Fibroblast of lung (primary cell): ENCODE measurements at places on chromosomes 7 and 10.

- no peak for DNase-seq
Observed at GRCh38 chr7:149175150-149175549, 20.2 kb upstream of the ZNF282 start.

DNA sequence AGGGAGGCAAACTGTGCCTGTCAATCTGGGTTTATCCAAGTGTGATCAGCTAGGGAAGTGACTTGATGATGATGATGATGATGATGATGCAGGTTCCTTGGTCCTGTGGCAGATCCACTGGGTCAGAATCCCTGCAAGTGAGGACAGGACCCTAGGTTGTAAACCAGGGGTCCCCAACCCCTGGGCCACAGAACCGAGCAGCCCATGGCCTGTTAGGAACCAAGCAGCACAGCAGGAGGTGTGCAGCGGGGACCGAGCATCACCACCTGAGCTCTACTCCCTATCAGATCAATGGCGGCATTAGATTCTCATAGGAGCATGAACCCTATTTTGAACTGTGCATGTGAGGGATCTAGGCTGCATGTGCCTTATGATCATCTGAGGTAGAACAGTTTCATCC lies 144.7 kb upstream of the PDE1C start:
- no peak for DNase-seq

DNA sequence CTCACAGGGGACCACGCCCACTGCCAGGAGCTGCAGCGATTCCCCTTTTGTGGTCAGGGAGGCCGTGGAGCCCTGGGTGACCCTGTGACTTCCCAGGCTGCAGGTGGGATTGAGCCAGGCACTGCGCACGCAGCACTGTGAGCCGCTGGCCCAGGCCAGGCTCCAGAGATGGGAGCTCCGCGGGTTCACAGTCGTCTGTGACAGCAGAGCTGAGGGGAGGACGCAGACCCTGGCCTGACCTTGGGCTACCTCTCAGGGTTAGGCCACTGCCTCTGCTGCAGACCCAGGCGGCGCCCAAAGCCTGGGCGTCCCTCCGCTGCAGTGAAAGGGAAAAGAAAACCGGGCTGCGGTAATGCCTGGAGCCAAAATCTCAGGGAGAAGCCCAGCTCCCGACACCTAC lies 107.5 kb upstream of the GPR26 start:
- no peak for DNase-seq

GRCh38 chr10:85531706-85532105 lies 834.9 kb downstream of the GRID1 start:
- no peak for DNase-seq

DNA sequence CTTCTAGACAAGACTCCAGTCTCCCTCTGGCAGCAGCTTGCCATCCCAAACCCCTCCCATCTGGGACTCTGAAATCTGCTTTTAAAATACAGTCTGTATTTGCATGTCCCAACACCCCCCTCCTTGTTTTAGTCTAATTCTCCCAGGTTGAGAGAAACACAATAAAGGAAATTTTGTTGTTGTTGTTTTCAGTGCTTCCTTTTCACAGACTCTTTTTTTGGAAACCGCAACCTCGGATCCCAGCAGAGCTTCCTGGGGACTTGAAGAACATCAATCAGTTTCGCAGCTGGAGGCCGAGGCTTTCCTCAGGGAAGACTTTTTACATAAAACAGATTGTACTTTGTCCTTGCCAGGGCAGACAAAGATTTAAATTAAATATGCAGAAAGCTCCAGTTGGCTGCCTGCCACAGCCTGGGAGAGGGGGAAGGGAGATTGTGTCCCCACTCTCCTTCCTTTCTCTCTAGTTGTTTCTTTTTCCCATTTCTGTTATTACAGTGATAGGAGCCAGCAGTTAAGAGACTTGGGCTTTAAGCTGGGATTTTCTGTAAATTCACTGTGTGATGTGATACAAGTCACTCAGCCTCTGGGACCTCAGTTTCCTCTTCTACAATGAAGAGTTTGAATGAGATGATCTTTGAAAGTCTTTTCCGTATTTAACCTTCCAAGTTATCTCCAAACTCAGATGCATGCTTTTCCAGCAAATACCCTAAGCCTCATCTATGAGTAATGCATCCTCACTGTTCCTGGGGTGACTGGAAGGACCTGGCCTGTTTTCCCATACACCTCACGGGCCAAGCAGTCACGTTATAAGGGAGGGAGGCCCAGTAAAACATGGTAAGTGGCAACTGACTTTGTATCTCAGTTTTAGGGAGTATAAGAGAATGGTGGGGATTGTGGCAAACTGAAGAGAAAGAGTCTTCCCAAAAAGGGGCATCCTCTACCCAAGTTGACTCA lies 192.3 kb downstream of the REEP3 start:
- DNase-seq: peak; percentile 76

GRCh38 chr7:44846816-44847508 lies 925 bp downstream of the H2AZ2 start:
- no peak for DNase-seq

GRCh38 chr10:97463363-97464132 lies 17.6 kb downstream of the ZDHHC16 start:
- peak; percentile 59 for DNase-seq

- no peak for DNase-seq
Observed at GRCh38 chr10:107687701-107688100, 523.2 kb upstream of the SORCS1 start.

DNA sequence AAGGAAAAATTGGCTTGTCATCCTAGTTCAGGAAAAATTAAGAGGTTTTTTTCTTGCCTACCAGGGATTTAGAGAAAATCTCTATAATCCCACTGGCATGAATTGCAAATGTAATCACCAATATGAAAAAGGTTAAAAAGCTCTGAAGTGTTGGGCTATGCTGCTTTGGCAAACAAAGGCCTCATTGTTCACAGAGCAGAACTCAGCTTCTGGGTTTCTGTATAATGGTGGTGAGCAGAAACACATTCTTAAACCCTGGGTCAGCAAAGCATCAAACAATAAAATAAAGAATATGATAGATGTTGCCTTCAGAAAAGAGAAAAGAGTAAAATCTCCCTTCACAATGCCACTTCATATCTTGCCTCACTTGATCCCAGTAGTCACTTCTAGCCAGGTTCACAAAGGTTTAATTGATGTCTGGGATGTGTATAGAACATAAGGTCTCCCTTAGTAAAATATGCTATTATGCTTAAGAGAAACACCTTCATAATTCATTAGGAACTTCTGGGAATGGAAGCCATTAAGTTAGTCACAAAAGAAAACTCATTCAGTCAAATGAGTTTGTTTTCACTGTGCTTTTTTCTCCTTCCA lies 1255.5 kb upstream of the PHF14 start:
- peak; percentile 48 for DNase-seq

DNA sequence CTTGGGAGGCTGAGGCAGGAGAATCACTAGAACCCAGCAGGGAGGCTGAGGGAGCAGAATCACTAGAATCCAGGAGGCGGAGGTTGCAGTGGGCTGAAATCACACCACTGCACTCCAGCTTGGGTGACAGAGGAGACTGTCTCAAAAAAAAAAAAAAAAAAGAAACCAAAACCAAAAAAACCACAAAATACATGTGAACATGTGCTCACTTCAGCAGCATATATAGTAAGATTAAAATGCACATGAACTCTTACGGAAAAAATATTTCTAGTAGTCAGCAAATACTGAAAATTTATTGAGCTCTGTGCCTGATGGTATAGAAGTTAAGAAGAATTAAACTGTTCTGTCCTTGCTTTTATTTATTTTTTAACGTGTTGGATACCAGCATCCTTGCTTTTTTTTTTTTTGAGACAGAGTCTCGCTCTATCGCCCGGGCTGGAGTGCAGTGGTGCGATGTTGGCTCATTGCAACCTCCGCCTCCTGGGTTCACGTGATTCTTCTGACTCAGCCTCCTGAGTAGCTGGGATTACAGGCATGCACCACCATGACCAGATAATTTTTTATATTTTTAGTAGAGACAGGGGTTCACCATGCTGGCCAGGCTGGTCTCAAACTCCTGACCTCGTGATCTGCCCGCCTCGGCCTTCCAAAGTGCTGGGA lies 9.6 kb upstream of the ZNF487 start:
- no peak for DNase-seq

DNA sequence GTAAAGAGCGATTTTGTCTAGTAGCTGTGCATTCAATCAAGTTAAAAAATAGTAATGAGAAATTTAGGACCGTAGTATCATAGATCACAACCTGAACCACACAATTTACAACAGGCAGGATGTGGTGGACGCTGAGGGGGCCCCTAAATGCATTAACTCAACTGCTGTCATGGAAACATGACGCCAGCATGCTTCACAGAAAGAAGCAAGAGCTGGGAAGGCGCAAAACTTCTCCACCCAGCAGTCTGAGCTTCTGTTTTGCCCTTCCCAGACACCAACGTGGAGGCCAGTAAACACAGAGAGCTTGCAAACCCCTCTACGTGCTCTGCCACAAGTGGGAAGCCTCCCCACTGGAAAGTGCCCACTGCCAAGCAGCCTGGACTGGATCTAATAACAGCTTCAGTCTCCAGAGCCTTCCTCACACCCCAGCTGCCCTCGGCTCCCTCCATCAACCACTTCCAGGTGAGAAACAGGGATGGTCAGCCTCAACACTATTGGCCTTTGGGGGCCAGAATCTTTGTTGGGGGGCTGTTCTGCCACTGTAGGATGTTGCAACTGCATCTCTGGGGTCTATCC lies 151.8 kb downstream of the SFMBT2 start:
- peak; percentile 63 for DNase-seq

DNA sequence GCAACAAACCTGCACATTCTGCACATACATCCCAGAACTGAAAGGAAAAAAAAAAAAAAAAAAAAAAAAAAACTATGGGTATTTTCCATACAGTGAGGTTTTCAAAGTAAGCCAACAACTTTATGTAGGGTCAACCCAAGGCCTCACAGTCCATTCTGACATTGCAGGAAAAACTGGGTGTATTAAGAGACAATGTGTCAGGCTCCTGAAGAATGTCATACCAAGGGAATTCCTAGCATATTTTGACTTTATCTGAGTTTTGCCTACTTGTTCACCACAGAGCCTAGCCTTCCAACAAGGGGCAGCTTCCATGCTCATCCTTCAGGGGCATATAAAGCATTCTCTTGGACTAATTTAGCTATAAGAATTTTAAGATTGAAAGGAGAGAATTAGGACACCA lies 368.9 kb downstream of the PLXDC2 start:
- no peak for DNase-seq

GRCh38 chr7:144027070-144027469 lies 21.7 kb upstream of the OR2A5 start:
- peak; percentile 73 for DNase-seq

GRCh38 chr10:19577381-19577780 lies 238.9 kb upstream of the PLXDC2 start:
- no peak for DNase-seq

- no peak for DNase-seq
Observed at GRCh38 chr7:133871757-133872156, 255.4 kb upstream of the LRGUK start.

GRCh38 chr7:21064698-21065648 lies 278.3 kb upstream of the SP8 start:
- DNase-seq: no peak

GRCh38 chr7:158976468-158976848 lies 120.1 kb downstream of the DYNC2I1 start:
- no peak for DNase-seq
